Gastroesophageal sphincter (tissue), 4 donors: ENCODE measurements at places on chromosomes 12 and 14.
A peak's percentile ranks its signal among the peaks of the same experiment; 100 is the strongest.

GRCh38 chr14:71855399-71856036 lies 76.7 kb upstream of the RGS6 start:
- H3K4me3 ChIP-seq = no peak overlapping the region
- no peaks in the 10 kb centered on the region for H3K36me3 ChIP-seq
- H3K4me1 ChIP-seq = no peaks in the 10 kb centered on the region

DNA sequence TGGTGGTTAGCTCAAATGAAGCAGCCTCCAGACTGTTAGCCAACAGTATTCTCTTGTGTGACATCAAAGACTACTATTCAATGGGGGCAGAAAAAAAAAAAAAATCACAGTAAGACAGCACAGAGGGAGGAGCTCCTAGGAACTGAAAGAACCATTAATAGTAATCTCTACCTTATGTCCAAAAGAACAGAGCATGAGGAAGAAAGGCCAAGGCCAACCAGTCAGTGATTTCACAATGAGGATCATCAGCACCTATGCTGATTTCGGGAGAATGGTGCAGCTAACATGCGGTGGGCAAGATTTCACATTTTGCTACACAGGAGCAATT lies 66.3 kb upstream of the SOX5 start:
- ATAC-seq = no peak
- H3K36me3 ChIP-seq = no peaks in the 10 kb centered on the region
- H3K27ac ChIP-seq = no peak overlapping the region
- H3K4me1 ChIP-seq = no peaks in the 10 kb centered on the region

GRCh38 chr12:81596558-81596957 lies 162.6 kb downstream of the PPFIA2 start:
- no peak for ATAC-seq
- no peak overlapping the region for H3K27ac ChIP-seq
- H3K27me3 ChIP-seq = no peaks in the 10 kb centered on the region
- no peaks in the 10 kb centered on the region for H3K36me3 ChIP-seq
- no peaks in the 10 kb centered on the region for H3K4me1 ChIP-seq
- no peak overlapping the region for H3K4me3 ChIP-seq

GRCh38 chr12:93741659-93742109 lies 64.5 kb downstream of the CRADD start:
- no peaks in the 10 kb centered on the region for H3K27me3 ChIP-seq
- peaks cover 7% of the 10 kb centered on the region for H3K4me1 ChIP-seq
- ATAC-seq = peak; percentile 17
- H3K27ac ChIP-seq = peak overlapping the region; percentile 89

DNA sequence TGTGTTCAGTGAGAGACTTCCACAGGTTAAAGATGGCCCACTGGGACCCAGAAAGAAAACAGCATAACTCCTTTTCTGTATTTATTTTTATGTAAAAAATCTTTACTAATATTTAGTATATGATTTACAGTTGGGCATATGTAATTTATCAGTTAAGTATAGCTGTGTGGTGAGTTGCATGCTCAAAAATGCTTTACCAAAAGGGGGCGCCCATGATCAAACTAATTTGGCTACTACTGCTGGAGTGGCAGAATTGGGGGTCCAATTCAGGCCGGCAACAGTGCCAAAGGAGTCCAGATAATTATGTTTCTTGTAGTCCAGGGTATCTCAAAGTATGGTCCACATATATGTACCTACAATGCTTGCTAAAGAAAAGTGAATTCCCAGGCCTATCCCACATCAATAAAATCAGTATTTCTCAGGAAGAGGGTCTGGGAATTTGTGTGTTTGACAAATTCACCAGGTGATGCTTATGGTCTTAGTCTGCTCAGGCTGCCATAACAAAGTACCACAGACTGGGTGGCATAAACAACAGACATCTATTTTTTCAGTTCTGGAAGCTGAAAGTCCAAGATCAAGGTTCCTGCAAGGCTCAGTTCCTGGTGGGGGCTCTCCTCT lies 152.0 kb downstream of the KTN1 start:
- no peak overlapping the region for H3K27ac ChIP-seq
- no peak for ATAC-seq
- no peak overlapping the region for H3K4me3 ChIP-seq
- H3K4me1 ChIP-seq = no peaks in the 10 kb centered on the region
- H3K36me3 ChIP-seq = no peaks in the 10 kb centered on the region
- H3K27me3 ChIP-seq = no peaks in the 10 kb centered on the region

- no peaks in the 10 kb centered on the region for H3K4me1 ChIP-seq
- H3K27ac ChIP-seq = no peak overlapping the region
- H3K36me3 ChIP-seq = peaks cover 58% of the 10 kb centered on the region
- H3K4me3 ChIP-seq = peak overlapping the region; percentile 99
- peak; percentile 85 for ATAC-seq
These were observed 7.5 kb downstream of the ITGA5 start for GRCh38 chr12:54411391-54412241.

- no peaks in the 10 kb centered on the region for H3K36me3 ChIP-seq
- no peaks in the 10 kb centered on the region for H3K27me3 ChIP-seq
- no peaks in the 10 kb centered on the region for H3K4me1 ChIP-seq
- H3K27ac ChIP-seq = no peak overlapping the region
These were observed 32.4 kb downstream of the YY1 start for GRCh38 chr14:100271247-100271939.

DNA sequence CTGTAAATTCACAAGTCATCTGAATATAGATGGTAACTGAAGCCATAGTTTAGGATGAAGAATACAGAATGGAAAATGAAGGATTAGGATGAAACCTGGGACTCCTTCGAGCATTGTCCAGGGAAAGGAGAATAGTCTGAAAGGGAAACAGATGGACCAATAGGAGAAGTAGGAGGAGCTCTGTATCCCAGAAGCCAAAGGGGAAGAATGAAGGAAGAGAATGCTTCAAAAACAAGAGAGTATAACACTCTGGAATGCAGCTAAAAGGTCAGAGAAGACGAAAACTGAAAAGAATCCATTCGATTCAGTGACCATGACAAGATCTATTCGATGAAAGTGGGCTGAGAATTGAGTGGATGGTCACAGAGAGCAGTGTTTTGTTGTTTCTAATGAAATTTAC lies 1.0 kb downstream of the GMFB start:
- H3K27ac ChIP-seq = peak overlapping the region; percentile 93
- peaks cover 8% of the 10 kb centered on the region for H3K4me1 ChIP-seq
- peak overlapping the region; percentile 77 for H3K4me3 ChIP-seq
- no peaks in the 10 kb centered on the region for H3K36me3 ChIP-seq
- H3K27me3 ChIP-seq = no peaks in the 10 kb centered on the region

DNA sequence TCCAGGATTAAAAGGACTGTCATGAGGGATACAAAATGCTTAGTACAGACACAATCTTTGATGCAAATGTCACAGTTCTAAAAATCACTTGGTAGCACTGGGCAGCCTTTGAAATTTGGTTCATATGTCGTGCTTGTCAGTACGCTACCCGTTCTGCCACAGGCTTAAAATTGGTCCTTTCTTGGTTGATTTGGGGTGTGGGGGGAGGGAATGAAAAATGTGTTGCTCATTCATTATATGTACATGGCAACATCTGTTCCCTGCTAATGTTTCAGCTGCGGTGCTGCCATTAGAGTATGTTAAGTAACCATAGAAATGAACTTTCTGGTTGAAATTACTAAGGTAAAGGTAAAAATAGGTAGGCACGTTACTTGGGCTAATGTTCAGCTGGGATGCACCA lies 155.4 kb upstream of the ARHGAP5 start:
- no peak overlapping the region for H3K4me3 ChIP-seq
- H3K4me1 ChIP-seq = peaks cover 2% of the 10 kb centered on the region
- no peaks in the 10 kb centered on the region for H3K36me3 ChIP-seq

GRCh38 chr12:49580572-49581535 lies 12.9 kb upstream of the MCRS1 start:
- H3K27ac ChIP-seq = peak overlapping the region; percentile 1
- H3K36me3 ChIP-seq = no peaks in the 10 kb centered on the region
- H3K4me3 ChIP-seq = no peak overlapping the region
- no peaks in the 10 kb centered on the region for H3K27me3 ChIP-seq
- ATAC-seq = peak; percentile 78

DNA sequence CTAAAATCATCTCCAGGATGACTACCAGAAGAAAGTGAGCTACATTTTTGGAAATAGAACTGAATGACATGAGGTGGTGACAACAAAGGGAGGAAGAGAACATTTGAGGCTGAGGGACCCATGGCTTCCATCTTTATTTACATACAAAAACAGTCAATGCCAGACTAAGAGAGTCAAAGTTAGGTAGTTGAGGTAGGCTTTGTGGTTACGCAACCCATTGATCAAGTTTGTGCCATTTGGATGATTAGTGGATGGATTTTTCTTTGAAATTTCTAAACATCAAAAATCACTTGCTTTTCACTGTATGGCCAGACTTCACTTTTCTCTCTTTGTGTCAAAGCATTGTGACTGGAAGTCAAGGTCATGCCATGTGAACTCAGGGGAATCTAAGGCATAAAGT lies 22.9 kb downstream of the ASCL1 start:
- ATAC-seq = no peak
- H3K27ac ChIP-seq = no peak overlapping the region
- H3K27me3 ChIP-seq = peaks cover 11% of the 10 kb centered on the region
- H3K36me3 ChIP-seq = no peaks in the 10 kb centered on the region

GRCh38 chr12:111369496-111370220 lies 763 bp upstream of the PHETA1 start:
- H3K4me3 ChIP-seq = peak overlapping the region; percentile 61
- ATAC-seq = no peak
- no peaks in the 10 kb centered on the region for H3K4me1 ChIP-seq
- peak overlapping the region; percentile 76 for H3K27ac ChIP-seq
- peaks cover 17% of the 10 kb centered on the region for H3K36me3 ChIP-seq

GRCh38 chr14:76050797-76051392 lies 65.3 kb downstream of the IFT43 start:
- no peak overlapping the region for H3K27ac ChIP-seq
- no peaks in the 10 kb centered on the region for H3K36me3 ChIP-seq
- no peak overlapping the region for H3K4me3 ChIP-seq
- no peaks in the 10 kb centered on the region for H3K4me1 ChIP-seq
- no peak for ATAC-seq
